ENCODE measurements at places on chromosomes 7 and 10.

- no peak for DNase-seq
Measured at GRCh38 chr10:10460451-10460850, 557.2 kb upstream of the CELF2 start.

GRCh38 chr7:128172963-128173362 is 68.1 kb upstream of the LEP start:
- no peak for DNase-seq

DNA sequence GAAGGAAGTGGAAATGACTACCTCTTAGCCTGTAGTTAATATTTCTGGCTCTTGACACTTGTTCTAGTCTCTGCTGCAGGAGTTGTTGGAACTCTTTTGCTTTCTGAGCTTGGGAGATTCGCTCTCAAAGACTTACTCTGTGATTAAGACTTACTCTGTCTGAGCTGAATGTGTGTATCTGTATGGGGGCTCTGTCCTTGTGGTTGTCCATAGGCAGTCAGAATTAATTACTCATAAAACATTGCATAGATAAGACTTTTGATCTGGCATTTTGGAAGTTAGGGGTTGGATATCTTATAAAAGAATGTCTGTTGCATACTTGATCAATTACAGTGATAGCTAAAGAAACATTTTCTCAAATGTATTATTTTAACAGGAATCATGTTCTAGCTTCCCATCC is 199.2 kb upstream of the KIAA1217 start:
- DNase-seq: no peak

DNA sequence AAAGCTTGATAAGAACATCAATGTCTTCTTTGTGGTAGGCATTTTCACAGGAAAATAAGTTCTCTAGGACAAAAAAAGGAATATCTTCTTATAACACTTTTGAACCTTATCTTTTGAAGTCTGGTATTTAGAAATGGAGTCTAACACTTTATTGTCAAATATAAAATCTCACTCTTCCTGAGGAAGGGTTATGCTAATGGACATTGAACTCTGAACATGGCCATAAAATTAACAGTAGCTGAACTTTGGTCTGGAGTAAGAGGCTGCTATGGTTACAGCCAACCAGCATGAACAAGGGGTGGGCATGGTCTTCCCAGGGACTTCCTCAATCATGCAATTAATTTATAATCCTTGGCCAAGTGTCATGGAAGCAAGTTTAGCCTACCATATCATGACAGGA is at the start of gene CLRN3:
Gene CLRN3, minus strand, starts transcription at position 199 of the 400 bp plus-strand sequence. Its CDS starts 157 bp downstream, at position 42.
- no peak for DNase-seq

DNA sequence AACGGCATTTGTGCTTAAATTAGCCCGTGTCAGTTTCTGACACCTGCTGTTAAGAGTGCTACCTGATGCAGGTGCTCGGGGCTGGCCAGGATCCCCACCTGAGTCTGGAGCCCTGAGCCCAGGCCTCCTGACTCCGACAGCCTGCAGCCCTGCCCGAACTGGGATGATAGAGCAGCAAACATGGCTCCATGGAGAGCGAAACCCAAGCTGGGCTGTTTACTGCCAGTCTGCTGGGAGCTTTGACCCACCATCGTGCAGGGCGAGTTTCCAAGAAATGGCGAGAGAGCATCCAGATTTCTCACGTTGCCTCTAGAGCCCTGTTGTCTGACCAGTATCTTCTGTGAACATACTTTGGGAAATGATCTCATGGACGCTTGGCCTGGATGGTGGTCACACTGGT is 66.2 kb downstream of the MGMT start:
- no peak for DNase-seq

DNA sequence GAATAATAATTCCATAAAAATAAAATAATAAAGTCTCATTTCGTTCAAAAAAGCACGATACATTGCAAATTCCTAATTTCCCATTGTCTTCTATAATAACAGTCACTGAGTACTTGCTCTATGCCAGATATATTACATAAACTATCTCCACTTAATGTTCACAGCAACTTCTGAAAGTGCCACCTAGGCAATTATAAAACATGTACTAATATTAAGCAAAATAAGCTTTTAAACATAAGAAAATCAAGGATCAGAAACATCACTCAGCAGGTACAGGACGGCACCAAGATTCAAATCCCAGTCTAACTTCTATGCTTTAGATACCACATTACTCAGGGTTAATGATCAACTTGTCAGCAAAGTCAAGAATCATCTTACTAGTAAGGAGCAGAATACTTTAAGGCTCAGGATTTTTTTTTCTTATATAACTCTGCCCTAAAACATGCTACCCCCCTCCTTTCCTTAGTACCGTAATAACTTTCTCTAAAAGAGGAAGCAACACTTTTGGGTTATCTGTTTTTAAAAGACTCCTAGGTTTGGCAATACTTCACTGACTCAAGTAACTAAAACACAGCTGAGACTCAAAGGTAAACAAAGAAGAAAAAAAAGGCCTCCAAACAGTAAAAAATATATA is 51.3 kb downstream of the USP6NL start:
- DNase-seq: no peak

DNA sequence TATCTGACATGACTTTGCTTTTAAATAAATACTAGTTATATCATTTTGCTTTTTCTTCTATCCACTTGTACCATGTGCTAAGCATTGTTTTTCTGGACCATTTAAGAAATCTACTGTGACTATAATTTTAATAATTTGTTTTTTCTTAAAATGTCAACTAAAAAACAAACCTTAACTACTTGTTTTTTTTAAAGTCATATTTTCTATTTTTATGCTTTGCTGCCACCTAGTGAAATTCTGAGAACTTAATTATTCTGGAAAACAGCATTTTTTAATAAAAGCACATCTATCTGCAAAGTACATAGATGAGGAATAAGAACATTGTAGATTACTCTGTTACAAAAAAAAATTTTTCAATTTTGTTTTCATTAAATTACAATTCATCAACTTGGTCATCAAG is 47.4 kb downstream of the ORC5 start:
- DNase-seq: no peak

GRCh38 chr7:124667312-124668153 is 98.1 kb downstream of the GPR37 start:
- DNase-seq: no peak

GRCh38 chr10:72226418-72227027 is 10.4 kb upstream of the ASCC1 start:
- no peak for DNase-seq

- no peak for DNase-seq
Measured at GRCh38 chr10:86306628-86307278, 59.8 kb downstream of the GRID1 start.

DNA sequence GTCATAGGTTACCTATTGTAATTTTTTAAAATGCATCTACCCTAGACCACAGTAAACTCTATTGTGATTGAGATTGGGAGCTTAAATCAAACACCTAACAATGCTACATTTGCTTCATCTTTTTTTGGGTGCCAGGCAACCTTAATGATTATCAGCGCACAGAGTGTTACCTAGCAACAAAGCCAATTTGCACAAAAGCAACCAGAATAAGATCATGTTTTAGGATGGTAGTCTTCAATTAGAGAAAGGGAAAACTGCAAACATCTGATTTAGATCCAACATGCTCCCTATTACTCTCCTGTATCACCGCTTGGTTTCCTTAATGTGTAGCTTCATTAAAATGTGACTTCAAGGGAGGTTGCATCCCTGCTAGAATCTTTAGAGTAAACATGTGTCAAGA is 226.9 kb downstream of the ABCA13 start:
- no peak for DNase-seq

DNA sequence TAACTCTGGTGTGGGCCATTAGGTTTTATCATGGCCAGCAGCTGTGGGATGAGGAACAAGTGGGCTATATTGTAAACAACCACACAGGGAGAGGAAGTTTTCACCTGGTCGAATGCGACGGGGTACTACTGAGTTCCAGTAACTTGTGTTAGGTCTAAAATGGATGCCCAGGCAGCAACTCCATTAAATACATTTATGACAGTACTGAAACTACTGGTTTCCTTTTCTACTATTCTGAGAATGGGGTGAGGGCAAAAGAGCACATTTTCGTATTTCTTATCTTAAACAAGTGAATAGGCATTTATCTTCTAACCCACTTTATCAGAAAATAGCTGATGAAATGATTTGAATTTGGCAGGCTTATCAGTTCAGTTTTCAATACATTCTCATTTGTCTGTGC is 109.7 kb downstream of the C1GALT1 start:
- DNase-seq: no peak

- DNase-seq: no peak
Measured at GRCh38 chr10:112671743-112672142, 224.7 kb downstream of the VTI1A start.

GRCh38 chr7:32658034-32658433 is 162.7 kb downstream of the AVL9 start:
- DNase-seq: no peak

Data from smooth muscle cell of the brain vasculature (primary cell).